ENCODE measurements at places on chromosomes 12 and 14.
A peak's percentile ranks its signal among the peaks of the same experiment; 100 is the strongest.

DNA sequence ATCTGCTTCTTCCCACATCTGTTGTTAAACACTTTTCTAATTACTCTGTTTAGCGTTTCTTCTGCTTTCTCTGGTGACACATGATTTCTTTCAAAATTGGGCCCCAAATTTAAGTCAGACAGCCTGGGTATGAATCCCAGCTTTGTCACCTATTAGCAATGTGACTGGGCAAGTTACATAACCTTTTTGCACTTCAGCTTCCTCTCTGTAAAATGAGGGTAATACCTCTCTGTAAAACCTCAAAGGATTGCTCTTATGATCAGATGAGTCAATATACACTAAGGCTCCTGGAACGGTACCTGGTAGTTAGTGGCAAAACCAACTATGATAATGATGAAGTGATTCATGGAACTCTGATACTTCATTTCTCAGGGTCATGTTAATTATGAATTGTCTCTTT lies 33.0 kb downstream of the E2F7 start:
- no peak for DNase-seq

DNA sequence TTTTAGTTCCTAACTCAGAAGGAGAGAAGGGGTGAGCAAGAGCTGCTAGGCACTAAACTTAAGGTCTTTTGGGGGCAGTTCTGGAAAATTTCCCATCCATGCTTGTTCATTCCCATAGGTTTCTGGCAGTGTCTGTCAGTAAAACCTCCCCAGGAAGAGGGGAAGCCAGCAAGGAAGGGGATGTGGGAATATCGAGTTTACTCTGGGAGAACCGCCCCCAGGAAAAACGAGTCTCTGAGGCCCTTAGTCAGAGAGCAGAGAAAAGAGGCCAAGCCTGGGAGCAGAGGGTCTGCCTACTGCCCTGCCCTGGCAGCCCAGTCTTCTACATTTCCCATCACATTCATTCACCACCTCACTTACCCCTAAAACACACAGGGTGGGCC lies 55.9 kb downstream of the TMCC3 start:
- DNase-seq: no peak

DNA sequence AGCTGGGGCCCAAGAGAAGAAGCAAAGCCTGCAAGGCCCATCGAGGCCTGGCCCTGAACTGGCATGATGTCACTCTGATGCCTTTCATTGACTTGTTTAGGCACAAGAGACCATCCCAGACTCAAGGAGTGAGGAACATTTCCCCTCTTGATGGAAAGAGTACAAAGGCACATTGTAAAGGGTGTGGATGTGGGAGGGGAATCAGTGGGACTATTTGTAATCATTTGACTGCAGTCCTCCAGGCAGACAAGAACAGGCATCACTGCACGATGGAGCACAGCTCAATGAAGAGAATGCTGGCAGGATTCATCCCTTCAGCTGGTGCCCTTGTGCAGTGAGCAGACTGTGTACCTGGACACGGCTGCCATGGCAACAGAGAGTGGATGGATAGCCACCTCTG lies 87.9 kb downstream of the LGMN start:
- no peak for DNase-seq

- DNase-seq: no peak
Observed at GRCh38 chr14:79627058-79627457, 584.2 kb downstream of the DIO2 start.

- DNase-seq: no peak
Observed at GRCh38 chr12:51814311-51815088, 34.0 kb downstream of the FIGNL2 start.

GRCh38 chr14:65096323-65097089 lies 5.8 kb downstream of the MAX start:
- DNase-seq: no peak

DNA sequence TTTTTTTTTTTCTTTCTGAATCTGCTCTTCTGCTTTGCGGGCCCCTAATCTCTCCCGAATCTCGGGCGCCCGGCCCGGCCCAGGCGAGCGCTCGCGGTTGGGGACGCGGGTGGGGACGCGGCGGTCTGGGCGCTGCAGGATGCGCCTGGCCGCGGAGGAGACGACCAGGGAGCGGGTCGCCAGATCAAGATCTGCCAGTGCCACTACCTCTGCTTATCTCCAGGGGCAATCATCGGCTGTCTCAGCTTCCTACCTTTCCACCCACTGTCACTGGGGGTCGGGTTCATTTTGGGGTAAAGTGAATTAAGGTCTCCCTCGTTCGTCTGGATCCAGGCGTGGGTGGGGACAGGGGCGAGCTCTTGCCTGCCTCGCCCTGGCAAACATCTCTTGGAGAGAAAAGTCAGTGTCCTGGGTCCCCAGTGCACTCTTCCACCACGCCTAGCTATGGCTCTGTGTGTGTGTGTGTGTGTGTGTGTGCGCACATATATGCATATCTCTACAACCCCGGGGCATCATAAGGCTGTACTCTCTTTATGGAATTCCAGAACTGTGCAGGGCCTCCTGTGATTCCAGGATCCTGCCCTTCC lies 422.3 kb downstream of the VRK1 start:
- no peak for DNase-seq

GRCh38 chr12:47079468-47079980 lies at the start of the genes AMIGO2 and PCED1B:
Gene AMIGO2 (minus strand): TSS chr12:47079959. CDS start chr12:47079002, 957 bp downstream.
Gene PCED1B (plus strand): TSS chr12:47079621. CDS start chr12:47235064, 155,443 bp downstream.
- peak; percentile 54 for DNase-seq

DNA sequence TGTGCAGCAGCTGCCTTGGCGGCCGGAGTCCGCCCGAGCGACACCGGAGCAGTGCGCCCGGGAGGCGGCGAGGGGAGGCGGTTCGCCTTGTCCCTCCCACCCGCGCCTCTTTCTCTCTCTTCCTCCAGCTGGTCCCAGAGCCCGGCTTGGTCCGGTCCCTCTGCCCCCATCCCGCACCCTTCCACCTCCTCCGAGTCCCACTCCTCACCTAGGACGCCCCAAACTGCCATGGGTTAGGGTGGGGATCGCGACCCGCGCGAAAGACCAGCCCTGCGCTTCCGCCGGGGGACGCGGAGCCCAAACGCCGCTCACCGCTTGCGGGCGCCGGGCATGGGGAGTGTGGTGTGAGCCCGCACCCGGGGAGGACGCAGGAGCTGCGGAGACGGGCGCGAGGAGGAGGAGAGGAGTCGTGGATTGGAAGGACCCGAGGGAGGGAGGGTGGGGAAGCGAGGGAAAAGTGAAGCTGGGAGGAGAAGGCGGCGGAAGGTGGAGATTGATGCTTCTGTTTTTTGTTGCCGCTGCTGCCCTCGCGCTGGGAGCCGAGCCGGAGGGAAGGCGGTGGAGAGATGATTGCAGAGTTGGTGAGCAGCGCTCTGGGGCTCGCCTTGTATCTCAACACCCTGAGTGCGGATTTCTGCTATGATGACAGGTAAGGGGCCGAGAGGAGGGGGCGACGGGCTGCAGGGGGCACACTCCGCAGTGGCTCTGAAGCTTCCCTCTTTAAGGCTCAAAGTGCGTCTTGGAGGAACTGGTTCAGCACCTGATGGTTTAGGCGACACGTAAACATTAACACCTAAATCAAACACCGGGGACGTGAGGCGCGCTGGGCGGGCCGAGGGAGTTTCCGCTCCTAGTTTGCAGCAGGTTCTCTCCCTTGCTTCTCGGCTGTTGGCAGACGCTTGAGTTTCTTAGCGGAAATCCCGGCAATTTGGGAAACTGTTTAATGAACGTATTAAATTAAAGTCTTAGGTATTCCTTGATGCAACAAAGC lies 610 bp downstream of the TMTC2 start:
- no peak for DNase-seq

DNA sequence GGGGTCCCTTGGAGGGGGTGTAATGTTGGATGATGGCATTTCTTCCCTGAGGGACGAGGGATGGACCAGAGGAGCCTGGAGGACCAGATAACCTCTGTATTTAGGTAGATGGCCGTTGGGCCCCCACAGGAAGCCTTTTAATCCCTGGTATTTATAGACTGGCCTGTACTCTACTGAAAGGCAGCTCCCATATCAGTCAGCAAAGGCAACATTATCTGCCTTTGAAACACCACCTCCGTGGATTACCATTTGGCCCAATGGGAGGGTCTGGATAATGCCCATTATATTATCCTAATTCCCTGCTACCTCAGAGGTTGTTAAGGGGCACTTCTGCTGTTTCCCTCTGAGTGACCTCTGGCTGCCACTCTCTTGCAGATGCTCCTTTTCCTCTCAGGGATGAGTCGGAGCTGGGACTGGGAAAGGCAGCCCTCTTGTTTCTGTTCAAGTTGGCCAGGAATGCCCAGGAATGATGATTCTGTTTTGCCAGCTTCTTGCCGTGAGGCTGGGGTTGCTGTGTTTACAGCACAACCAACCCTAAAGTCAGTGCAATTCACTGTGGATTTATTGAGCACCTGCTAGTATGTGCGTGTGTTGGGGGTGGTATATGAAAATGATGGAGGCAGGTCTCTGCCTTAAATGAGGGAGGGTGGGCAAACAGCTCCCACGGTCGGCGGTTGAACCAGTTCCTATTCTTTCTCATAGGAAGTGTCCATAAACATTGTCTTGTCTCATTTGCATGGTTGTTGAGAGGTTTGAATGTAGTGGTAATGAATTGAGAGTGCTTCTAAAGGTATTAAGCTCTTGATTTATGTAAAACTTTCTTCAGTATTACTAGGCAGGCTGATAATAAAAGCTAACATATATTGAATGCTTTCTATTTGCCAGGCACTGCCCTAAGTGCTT lies 18.1 kb downstream of the SUSD6 start:
- no peak for DNase-seq

- DNase-seq: no peak
Observed at GRCh38 chr12:96083020-96083719, 47.8 kb upstream of the LTA4H start.

DNA sequence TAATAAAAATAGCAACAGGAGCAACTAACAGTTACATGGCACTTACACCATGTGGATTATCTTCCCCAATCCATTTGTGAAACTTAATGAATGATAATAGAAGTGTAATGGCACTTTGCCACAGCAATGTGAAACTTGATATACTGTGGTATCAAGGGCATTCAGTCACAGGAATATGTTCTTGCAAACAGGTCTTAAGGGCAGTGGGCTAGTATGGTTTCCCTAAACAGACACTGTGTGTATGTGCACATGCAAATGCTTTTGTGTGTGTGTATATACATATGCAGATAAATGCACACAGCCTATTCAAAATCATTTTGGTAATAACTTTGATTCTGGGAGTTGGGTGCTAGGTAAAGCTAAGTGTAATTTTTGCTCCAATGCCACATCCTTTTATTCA lies 26.2 kb upstream of the ARHGAP5 start:
- no peak for DNase-seq

All from hematopoietic multipotent progenitor cell treated with erythropoietin and hydrocortisone succinate and interleukin-3 and kit ligand, for 17 days (in vitro differentiated cells).